Stimulated activated CD8-positive, alpha-beta memory T cell treated with anti-CD3 and anti-CD28 coated beads, Interleukin-7, amount 100 ng/mL, for 1 hour (primary cell): ENCODE measurements at places on chromosomes 6 and 20.

DNA sequence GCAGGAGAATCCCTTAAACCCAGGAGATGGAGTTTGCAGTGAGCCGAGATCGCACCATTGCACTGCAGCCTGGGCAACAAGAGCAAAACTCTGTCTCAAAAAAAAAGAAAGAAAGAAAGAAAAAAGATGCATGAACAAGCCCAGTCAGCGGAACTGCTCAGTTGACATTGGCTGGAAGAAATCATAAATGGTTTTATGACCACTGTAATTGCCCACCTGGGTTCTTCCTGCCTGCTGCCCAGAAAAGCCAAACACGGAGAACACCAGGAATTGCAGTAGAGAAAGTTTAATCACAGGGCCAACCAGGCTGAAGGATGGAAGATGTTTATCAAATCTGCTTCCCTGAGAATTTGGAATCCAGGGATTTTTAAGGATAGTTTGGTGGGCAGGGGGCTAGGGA lies 22.7 kb downstream of the BAK1 start:
- DNase-seq: no peak

- no peak for DNase-seq
Observed at GRCh38 chr6:149084026-149084425, 233.5 kb upstream of the TAB2 start.

DNA sequence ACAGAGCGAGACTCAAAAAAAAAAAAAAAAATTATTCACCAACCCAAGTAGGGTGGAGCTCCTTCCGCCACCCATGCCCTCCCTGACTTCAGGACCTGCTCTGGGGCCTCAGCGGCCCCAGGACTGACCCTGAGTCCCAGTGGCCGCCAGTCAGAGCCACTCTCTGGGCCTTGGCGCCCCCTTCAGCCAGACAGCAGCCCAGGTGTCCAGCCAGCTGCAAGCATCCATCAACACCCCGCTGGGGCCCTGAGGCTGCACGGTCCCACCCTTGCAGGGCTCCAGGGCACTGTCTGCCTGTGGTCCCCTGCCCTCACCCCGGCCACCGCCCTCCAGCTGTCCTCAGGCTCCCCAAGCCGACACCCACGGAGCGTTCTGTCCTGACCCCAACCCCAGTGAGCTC lies 11.4 kb upstream of the KCNQ2 start:
- DNase-seq: no peak

DNA sequence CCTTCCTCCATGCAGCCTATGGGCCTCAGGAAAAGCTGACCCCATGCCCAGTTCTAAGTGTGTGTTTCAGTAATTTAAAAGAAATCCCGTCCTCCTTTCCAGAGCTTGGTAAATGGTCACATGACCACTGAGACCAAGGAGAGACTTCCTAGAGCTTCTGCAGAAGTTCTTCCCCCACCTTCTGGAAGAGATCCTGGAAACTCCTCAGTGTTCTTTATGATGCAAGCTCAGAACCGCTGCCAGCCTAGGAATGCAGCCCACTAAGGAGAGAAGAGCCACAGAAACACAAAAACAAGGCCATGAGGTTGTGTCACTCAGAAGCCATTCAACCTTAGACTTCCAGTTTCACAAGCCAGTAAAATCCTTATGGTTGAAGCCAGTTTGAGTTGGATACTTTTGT lies 348.4 kb downstream of the TPBG start:
- no peak for DNase-seq

GRCh38 chr6:56386717-56387116 lies 139.3 kb upstream of the COL21A1 start:
- no peak for DNase-seq

DNA sequence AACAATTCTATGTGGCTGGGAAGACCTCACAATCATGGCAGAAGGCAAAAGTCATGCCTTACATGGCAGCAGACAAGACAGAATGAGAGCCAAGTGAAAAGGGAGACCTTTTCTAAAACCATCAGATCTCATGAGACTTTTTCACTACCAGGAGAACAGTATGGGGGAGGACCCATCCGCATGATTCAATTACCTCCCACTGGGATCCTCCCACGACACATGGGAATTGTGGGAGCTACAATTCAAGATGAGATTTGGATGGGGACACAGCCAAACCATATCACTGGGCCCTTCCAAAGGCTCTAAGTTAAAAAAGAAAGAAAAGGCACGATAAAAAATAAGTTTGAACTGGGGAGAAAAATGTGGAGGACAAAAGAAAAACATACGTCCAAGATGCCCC lies 406.9 kb upstream of the CDH4 start:
- DNase-seq: no peak

- DNase-seq: no peak
Observed at GRCh38 chr20:51529081-51529681, 13.3 kb downstream of the NFATC2 start.

GRCh38 chr20:34583544-34583943 lies 25.0 kb downstream of the MAP1LC3A start:
- DNase-seq: no peak
